Non-pigmented ciliary epithelial cell (primary cell): ENCODE measurements at places on chromosomes 6 and 20.

DNA sequence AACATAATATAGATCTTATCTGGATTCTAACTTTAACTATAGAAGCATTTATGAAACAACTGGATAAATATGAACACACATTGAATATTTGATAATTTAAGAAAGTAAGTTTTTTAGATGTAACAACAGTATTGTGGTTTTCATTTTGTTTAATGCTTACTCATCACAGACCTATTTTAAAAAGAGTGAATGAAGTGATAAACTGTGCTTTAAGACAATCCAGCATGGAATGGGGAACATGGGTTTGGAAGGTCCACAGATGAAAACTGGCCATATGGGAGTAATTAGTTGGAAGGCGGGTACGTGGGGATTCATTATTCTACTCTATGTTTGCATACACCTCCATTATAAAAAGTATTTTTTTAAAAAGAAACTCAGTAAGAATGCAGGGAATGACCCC is 21.2 kb downstream of the EPB41L2 start:
- DNase-seq, result no peak

GRCh38 chr6:144580039-144580438 is 294.9 kb downstream of the UTRN start:
- DNase-seq, result no peak

DNA sequence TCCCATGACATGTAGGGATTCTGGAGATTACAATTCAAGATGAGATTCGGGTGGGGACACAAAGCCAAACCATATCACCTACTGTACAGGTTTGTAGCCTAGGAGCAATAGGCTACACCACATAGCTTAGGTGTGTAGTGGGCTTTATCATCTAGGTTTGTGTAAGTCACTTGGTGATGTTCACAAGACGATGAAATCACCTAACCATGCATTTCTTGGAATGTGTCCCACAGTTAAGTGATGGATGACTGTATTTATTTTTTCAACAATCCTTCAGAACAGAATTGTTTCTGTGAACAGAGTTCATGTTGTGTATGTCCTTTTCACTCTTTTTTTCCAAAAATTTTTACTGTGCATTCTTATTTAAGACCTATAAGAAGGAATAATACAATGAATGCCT is 76.1 kb downstream of the DTD1 start:
- no peak for DNase-seq

DNA sequence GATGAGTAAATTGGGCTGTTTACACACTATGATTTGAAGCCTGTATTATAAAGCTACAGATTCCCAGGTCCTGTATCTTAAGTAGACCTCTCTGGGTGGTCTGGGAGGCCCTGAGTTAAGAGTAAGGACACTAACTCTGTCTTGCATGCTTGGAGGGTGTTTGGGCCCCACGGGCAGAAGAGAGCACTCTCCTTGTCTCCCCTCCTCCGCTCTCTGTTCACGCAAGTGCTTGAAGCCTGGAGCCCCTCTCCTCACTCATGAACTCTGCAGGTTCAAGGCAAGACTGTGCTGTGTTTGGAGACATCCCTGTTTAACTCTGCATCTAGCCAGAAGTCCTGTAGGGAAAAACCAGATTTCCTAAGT is 154.0 kb downstream of the ZDHHC14 start:
- DNase-seq, result no peak

DNA sequence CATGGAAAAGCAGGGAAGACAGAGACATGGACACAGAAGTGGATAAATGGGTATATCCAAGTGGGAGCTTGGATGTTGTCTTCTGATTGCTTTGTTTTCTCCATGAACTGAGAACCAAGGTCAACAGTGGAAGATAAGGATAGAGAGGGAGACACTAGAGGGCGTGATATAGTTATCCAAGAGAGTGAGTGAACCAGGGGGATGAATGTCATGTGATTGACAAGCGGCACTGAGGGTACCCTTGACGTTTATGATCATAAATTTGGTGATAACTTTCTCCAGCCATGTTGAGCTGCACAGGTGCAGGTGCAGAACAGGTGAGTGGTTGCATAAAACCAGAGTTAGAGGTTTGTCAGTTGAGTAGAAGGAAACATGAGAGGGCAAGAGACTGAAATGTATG is 20.7 kb downstream of the EBF4 start:
- DNase-seq, result no peak

DNA sequence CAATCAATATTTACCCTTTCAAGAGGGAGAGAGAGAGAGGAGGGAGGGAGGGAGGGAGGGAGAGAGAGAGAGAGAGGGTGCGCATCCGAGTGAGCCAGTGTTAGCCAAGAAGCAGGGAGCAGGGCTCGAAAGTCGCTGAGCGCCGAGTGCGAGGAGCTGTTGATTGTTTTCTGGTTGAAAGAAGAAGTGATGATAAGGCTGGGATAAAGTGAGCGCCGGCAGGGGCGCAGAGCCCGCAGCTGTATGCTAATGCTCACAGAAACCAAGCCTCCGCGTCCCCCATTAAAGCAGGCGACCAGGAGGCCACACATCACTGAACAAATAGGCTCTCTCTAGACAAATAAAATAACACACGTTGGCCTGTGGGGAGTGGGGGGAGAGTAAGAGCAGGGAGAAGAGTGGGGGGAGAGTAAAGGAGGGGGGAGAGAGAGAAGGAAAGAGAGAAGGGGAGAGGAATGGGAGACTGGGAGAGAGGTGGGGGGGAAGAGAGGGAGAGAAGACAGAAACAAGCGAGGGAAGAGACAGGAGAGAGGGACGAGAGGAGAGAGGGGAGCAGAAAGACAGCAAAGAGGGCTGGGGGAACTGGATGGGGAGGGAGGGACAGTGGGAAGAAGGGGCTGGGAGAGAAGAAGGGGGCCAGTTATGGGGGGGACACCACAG is 5.0 kb upstream of the INSM1 start:
- no peak for DNase-seq

DNA sequence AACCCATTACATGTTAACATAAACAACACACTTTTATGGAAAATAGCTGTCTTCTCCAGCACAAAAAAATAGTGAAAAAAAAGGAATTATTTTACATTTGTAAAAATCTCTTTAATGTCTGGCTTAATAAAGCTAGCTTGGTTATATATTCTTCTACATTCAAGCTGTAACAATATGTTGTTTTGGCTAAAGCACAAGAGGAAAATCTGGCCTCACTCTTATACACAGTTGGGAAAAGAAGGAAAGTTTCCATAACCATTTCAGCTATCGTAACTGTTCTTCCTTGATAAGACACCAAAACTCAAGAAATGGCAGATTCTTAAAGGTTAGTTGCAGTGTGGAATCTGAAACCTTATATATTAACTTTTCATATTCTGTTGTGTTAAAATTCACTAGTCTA is 7.6 kb downstream of the HLA-DOB start:
- no peak for DNase-seq
